Right renal pelvis (tissue), 4 donors: ENCODE measurements at places on chromosomes 11 and 22.

DNA sequence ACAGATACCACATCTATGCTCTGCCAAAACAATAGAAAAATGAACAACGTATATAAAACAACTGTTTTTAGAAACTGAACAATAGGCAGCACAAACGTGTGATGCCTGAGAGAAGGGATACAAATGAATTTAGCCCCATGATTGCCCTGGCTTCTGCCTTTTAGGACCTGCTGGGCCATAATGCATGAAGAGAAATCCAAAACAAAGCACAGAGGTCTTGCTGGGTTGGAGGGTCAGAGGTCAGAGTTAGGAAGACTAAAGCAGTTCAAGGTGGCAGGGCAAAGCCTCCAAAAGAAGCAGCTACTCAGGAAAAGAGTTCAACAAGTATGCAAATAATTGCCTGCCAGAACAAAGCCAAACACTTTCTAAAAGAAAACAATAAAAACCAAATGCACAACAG, 138.5 kb downstream of the TTC28 start:
- no peak for DNase-seq

DNA sequence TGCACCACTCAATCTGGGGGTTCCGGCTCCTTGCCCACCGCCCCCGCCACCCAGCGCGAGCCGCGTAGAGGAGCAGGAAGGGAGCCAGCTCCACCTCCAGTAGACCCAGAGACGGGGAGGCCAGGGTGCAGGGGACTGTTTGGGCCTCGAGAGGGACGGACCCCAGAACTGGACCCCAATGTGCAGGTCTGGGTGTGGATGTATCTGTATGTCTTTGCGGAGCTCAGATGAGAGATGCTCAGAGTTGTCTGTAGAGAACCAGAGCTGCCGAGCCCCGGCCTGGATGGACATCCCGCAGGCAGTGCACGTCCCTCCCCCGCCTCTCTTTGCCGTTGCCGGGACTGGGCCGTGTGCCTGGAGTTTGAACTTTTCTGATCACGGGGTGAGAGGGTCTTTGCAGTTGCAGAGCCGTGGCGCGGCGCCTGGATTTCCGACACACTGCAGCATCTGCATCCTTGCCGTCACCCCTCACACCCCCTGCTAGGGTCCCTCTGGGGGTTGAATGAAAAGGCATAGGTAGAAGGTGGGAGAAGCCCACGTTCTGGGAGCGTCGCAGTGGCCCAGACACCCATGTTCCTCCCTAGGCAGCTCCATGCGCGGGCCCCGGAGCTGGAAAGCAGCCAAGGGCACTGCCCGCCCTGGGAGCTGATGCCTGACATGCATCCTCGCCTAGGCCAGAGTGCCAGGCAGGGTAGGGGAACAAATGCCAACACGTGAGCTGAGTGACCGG, 105.2 kb downstream of the KCNQ1 start:
- no peak for DNase-seq

GRCh38 chr22:46763051-46763705, 728 bp downstream of the TBC1D22A start:
- no peak for DNase-seq

GRCh38 chr22:41845380-41846267, 12.7 kb downstream of the SREBF2 start:
- DNase-seq, result no peak

GRCh38 chr11:105923252-105923651, 98.8 kb downstream of the MSANTD4 start:
- DNase-seq, result no peak

DNA sequence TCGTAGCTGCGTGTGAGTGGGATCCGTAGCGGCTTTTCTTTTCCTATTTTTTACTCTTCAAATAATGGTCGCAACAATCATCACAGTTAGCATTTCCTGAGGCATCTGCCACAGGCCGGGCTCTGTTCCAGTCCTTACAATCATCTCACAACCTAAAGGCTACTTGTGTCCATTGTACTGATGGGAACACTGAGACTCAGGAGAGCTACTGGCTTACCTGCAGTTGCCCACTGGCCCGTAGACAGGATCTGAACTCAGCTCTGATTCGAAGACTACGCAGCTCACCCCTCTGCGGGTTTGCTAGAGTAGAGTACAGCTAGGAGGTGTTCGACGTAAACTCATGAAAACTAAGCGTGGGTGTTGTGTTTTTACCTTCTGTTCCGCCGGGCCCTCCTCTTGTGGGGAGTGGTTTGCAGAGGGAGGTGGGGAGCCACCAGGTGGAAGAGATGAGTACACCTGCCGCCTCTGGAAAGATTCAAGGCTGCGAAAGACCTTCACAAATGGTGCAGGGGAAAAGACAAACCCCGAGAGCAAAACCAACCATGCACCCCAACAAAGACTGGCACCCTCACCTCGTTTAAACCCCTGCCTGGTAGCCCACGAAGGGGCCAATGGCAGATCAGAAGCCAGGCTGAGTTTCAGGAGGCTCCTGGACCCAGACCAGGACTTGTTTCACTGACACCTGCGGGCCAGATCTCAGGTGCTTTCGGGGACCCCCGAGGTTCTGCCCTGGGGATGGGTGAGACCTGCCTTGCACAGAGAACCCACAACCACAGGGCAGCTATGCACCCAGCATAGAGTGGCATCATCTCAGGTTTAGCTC, 18.3 kb upstream of the RFPL3 start:
- DNase-seq, result no peak

DNA sequence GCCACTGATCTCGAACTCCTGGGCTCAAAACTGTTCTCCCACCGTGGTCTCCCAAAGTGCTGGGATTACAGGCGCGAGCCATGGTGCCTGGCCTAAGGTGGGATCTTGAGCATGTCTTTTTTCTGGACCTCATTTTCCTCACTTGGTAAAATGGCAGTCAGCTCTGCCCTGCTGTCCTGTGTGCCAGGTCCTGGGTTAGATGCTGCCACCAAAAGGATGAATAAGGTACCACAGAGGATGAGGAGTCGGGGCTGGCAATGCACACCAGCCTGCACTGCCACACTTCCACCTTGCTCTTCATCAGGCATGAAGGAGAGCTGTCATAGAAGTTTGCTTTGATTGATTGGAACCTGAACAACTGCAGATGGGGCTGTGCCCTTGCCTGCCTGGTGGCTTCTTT, 32.3 kb downstream of the ACO2 start:
- no peak for DNase-seq

GRCh38 chr11:30045144-30045543, 28.3 kb upstream of the KCNA4 start:
- no peak for DNase-seq

DNA sequence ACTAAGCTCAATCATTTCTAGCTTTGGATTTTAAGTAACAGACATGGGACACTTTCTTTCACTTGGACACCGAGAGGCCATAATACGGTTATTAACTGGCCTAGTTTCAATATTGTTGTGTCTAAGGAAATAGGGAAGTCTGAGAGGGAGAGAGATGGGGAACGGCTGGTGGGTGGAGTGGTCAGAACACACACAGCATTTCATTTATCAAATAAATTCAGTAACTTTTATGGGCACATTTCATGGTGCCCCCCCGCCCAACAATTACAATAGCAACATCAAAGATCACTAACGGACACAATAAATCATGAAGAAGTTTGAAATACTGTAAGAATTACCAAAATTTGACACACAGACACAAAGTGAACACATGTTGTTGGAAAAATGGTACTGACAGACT, 10.7 kb downstream of the PRPF19 start:
- no peak for DNase-seq

DNA sequence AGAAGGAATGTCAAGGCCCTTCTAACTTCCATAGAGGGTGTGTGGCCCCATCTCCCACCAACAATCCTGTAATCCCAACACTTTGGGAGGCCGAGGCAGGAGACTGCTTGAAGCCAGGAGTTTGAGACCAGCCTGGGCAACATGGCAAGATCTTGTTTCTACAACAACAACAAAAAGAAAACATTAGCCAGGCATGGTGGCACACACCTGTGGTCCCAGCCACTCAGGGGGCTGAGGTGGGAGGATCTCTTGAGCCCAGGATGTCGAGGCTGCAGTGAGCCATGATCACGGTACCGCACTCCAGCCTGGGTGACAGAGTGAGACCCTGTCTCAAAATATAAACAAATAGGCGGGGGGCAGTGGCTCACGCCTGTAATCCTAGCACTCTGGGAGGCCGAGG, 16.9 kb downstream of the TSPAN32 start:
- no peak for DNase-seq

DNA sequence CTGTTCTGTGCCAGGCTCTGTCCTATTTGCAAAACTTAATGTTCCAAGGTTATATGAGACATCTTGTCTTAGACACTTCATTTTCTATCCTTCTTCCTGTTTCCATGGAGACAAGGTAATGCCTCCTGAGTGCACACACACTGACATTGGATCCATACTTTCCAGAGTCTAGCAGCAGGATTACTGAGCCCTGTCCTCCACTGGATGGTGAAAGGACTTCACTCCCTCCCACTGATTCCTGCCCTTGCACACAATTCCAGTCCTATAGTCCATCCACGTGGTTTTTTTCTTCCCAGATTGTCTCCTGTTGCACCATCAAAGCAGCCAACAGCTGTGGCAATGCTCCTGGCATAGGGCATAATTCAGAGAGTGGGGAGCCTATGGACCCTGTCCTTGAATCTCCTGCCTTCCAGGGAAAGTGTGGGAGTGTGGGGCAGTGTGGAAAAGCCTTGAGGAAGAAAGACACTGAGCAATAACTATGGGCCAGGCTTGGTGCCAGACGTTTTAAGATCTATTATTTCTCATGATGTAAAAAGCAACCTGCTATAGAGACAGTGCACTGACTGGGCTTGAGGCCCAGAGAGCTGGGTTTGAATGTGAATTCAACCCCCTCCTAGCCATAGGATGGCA, 31.3 kb downstream of the SERPINH1 start:
- no peak for DNase-seq

DNA sequence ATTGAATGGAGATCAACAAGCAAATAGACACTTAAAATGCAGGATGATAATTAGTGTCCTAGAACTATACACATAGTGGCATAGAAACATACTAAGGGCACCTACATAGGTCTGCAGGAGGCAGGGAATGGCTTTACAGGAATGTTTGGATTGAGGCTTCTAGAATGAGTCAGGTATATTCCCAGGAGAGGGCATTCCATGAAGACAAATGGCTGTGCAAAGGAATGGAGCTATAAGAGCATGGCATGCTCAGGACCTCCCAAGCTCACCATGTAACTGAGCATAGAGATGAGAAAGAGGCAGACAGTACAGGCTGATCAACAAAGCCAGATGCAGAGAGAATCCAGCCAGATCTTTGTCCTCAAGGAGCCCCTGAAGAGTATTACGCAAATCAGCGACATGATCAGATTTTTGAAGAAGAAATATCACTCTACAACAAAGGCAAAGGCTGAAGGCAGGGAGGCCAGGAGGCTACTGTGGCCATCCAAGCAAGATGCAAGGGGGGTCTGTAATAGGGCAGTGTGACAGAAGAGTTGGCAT, 211.1 kb upstream of the MTNR1B start:
- no peak for DNase-seq

DNA sequence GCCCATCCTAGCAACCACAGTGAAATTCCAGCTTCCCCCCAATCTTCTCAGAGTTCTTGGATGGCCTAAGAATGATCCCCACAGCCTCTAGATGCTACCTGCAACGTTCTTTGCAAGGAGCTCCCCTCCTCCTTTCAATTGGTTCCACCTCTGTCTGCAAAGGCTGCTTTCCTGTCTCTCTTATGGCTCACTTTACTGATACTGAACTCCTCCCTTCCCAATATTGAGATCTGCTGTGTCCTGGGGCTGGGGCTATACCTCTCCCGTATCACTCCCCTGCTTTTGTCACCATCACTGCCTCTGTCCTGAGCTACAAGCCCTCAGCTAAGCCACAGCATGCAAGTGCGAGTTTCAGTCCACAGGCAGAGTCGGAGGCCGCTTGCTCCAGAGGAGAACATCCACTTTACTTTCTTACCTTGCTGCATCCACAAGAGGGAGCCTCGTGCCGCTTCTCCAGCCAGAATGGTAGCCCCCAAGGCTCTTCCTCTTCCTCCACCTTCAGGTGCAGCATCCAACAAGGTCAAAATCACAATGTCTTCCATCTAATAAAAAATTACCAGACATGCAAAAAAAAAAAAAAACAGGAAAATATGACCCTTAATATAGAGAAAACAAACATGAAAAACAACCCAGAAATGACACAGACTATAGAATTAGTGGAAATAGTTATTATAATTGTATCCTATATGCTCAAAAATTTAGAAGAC, 48.6 kb upstream of the TMEM45B start:
- no peak for DNase-seq

DNA sequence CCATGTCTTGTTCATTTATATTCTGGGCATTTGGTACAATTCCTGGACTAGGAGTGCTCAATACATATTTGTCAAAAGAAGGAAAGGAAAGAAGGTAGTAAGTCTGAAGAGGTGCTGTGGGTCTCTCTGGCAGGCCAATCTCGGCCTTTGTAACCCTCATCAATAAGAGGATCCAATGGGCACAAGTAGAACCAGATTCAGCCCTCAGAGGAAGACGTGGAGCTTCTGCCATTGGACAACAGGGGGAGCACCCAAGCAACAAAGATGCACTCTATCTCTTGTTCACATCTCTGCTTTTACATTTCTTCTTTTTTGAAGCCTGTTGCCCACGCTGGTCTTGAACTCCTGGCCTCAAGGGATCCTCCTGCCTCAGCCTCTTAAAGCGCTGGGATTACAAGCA, 2.2 kb upstream of the VPS11 start:
- no peak for DNase-seq

DNA sequence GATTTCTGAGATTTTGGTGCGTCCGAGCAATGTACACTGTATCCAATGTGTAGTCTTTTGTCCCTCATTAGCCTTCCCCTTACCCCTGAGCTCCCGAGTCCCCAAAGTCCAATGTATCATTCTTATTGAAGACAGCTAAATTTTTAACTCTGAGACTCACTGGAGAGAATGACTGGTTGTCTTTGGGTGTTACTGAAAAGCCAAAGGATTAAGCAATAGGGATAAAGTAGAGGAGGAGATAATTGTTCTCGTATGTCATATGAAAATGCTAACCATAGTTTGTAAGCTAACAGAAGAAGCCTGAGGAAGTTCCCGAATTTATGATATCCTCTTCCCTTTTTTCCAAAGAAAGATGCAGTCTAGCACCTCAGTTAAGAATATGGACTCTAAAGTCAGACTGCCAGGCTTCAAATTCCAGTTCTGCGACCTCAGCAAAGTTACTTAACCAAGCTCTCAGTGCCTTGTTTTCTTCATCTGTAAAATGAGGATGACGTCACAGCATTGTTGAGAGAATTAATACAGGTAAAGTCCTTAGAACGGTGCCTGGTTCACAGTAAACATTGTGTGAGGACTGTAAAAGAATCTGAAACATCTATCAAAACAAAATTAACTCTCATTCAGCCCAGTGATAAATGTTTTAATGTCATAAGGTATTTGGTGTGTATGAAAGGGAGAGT, 1.6 kb upstream of the MSANTD2 start:
- DNase-seq, result no peak
